ENCODE measurements at places on chromosomes 16 and 17. TPM values are rescaled to one million over a fixed set of nuclear protein-coding genes. Genes with fewer than 3 reads are reported as not detected.
A peak's percentile ranks its signal among the peaks of the same experiment; 100 is the strongest.

- DNase-seq = no peak
Measured at GRCh38 chr17:20207262-20207985, 198.3 kb downstream of the SPECC1 start.

DNA sequence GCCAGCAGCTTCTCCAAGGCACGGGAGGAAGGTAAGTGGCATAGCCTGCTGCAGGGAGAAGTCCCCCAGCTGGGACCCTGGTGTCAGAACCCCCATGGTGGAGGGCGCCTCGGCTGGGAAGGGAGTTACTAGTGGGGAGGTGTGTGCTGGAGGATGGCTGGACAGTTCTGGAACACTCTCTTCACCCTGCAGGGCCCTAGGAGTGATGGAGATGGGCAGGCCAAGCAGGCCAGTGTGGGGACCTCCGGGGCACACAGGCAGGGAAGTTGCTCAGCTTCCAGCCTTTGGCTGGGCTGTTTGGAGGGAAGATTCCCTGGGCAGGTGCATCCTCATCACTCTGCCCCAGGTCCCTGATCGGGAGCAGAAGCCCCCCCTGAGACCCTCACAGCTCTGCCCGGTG is 696 bp downstream of the C17orf99 start:
- DNase-seq = no peak

Gene FBXW10
- not detected for total RNA-seq

DNA sequence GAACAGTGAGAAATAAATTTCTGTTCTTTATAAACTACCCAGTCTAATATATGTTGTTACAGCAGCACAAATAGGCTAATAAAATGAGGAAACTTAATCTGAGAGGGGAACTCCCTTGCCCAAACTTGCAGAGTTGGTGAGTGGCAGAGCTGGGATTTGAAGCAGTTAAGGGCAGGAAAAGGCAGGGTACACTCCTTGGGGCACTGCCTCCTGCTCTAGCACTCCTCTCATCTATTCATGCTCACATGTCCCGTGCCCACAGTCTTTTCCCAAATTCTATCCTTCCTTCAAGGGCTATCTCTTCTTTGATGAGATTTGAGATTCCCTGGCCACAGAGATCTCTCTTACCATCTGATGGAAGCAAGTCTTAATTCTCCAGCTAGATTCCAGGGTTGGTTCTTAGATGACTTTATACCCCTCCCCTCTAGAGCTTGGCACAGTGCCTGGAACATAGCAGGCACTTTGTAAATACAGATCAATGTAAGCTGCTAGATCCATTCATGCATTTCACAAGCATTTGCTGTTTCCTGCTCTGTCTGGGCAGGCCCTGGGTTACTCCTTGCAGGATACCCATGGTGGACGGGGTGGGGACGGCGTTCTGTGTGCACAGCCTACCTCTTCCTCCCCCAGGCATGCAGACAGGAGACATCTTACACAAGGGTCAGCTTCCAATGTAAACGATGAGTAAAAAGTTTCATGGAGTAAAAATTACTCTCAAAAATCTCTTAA is 39.2 kb upstream of the ABCC12 start:
- no peak for DNase-seq

- peak; percentile 54 for DNase-seq
Measured at GRCh38 chr16:85209526-85210121, 97.4 kb upstream of the CIBAR2 start.

Gene CRHR1
- total RNA-seq = not detected

Gene P2RX5
- total RNA-seq = 10.8 TPM

- peak; percentile 86 for DNase-seq
Measured at GRCh38 chr16:70685938-70686375, at the start of gene MTSS2. TSS of gene MTSS2 (minus strand) at chr16:70686053. CDS start at chr16:70685791, 262 bp downstream.

GRCh38 chr16:54591816-54592246 is 305.2 kb upstream of the IRX3 start:
- no peak for DNase-seq

GRCh38 chr16:80314042-80314441 is 226.8 kb upstream of the DYNLRB2 start:
- DNase-seq = no peak

DNA sequence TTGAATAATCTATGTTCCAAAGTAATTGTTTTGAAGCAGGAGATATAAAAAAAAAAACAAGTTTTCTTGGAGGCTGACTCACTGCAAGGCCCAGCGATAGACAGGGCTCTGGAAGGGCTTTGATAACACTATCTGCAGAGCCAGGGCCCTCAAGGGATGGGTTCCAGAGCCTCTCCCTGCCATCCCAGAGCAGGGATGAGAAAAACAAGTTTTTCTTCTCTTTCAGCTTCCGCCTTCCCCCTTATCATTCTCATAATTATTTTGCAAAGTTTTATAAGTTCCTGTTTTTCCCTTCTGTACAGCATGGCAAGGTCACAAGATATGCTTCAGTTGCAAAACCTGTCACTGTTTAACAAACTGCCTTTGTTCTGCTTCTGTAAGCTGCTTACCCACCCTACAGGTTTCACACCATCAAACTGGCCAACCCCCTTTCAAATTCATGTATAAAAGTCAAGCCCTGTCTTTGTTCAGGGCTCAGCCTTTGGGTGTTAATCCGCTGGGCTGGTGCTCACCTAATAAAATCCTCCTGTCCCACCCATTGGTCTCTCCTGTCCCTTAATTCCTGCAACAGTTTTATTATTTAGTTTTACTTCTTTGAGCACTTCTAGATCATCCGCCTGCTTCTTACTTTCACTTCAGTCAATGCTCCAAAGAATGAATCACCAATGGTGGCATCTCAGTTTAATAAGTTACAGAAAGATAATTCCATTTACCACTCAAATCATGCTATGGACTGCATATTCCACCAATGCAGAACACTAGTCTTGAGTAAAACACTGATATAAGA is 5.6 kb upstream of the THUMPD1 start:
- no peak for DNase-seq

GRCh38 chr16:4116325-4117249 is at the start of gene ADCY9:
TSS of gene ADCY9 (minus strand) at chr16:4116442. CDS start at chr16:4115442, 1,000 bp downstream.
- peak; percentile 88 for DNase-seq

GRCh38 chr16:70809392-70810060 is 8.6 kb upstream of the VAC14 start:
- no peak for DNase-seq

DNA sequence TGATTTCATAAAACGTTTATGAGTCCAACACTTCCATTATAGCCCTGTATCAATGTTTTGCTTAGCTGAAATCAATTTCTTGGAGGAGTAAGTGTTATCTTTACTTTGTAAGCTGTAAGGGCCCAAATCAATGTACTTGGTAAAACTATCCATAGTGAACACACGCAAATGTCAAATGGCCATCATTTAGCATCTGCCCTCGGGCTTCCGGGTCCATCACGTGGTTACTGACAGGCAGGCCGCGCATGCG is 687 bp upstream of the NARF start:
- DNase-seq = no peak

- peak; percentile 76 for DNase-seq
Measured at GRCh38 chr17:40348562-40349476, 15.7 kb downstream of the GJD3 start.

Gene NLGN2
- 10.3 TPM for total RNA-seq

GRCh38 chr17:32529604-32530003 is 42.8 kb downstream of the CDK5R1 start:
- no peak for DNase-seq

Data from heart right ventricle (tissue), 16 donors.